ENCODE measurements at places on chromosomes 3 and 15.
A peak's percentile ranks its signal among the peaks of the same experiment; 100 is the strongest.

DNA sequence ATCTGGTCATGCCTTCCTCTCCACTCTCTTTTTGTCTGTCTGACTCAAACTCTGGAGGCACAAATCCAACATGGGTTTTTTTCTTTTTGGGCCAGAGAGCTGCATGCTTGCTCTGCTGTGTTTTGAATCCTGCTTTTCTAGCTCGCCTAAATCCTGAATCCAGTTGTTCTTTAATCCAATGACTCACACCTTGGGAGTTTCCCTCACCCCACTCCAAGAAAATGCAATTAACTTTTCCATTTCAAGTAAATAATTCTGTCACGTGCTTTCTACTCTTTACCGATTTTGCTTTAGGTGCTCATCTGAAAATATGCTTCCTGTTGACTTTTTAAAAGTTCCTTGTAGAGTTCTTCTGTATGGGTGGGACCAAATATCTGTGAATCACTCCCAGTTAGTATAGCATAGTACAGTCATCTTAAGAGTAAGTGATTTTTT lies 47.6 kb downstream of the SLMAP start:
- no peak for DNase-seq

DNA sequence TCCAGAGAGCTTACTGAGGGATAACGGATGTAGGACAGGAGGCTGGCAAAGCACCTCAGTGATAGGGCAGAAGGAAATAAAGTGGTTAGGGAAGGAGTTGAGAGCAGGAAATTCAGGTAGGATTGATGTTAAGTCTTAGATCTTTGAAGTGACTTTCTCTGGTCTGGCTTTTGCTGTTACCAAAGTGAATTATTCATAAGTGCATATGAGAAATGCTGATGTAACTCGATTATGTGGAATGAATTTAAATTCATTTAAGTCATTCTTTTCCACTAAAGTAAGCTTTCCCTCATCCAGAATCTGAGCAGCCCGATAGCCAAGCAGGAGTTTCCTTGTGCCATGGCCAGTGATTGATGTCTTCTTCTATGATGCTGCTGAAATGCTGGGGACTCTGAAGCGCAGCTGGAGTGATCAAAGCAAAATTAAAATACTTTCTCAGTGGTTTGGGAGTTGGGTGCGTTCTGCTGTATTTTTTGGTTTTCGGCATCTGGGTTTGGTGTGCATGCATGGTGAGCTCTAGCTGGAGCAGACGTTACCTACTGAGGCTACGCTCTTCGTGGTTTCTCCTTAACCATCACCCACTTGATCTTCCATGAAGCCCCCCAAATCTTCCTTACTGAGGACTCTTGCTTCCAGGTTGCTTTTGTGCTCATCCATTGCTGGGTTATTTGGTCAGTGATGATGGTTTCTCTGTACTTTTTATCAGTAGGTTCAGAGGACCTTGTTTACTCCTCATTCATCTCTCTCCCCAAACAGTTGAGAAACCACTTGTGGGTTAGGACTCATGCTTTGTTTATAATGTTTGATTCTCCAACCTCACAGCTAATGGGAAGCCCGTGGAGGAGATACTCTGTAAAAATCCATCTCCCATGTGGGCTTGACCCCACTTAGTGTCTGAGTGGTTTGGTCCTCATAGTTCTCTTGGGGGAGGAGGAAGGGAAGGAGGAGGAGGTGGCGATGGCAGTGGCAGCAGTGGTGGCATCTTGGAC lies 72.5 kb downstream of the IGF1R start:
- no peak for DNase-seq

DNA sequence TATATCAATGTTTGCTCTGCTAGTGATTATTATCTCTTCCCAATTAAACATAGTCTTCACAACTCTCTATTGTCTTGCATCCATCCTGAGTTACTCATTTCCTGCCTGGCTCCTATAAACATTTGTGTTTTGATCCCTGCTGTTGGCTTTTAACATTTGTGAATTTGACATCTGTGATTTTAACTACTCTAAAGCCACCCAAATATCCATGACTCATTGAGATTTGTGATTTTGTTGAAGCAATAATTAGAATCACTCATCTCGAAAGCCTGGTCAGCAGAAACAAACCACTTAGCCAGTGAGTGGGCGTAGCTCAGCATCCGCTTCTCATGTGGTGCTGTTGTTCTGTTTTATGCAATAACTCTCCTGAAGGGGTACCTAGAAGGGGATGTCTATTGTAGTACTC lies 174.3 kb upstream of the ZBTB20 start:
- peak; percentile 86 for DNase-seq

DNA sequence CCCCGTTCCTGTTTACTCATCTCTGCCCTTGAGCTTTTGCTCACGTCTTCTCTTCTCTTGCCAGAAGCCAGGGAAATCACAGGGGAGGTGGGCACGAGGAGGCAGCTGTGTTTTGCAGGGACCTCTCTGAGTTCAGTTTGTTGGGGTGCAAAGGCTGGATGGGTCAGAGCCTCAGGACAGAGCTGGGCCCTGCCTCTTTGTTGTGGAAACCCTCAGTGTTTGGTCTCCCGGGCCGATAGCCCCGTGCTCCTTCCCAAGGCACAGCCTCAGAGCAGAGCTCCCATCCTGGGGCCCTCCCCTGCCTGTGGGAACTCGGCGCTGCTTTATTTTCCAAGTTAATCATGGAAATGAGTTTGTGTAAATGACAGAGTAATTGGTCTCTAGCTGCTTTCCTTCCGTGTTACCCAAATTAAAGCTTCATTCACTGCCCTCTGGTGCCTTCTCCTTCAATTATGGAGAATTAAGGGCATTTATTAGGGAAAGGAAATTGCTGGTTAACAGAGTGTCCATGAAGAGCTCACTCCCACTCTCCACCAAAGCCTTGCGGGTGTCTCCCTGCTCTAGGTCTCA lies 40.9 kb downstream of the BDH1 start:
- DNase-seq, result no peak

DNA sequence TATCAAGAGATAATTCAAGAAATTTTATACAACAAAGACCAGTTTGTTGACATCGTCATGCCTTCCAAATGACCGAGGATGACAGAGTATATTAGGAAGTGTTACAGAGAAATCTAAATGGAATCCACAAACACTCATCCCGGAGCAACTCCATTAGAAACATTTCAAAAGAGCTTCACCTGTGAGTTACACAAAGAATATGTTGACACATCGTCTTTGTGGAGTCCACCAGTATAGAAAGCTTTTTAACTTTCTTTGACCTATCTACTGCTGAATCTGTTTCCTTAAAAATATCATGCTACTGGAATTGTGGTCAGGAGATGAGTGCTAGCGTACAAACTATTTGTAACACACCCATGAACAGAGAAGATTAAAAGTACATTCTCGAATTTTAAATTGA lies 130.4 kb downstream of the SUCLG2 start:
- no peak for DNase-seq

GRCh38 chr15:101521591-101521990 lies 32.1 kb upstream of the PCSK6 start:
- DNase-seq, result no peak

- no peak for DNase-seq
These were observed 40.9 kb downstream of the KLHL18 start for GRCh38 chr3:47323431-47324277.
